ENCODE measurements at places on chromosomes 2 and 18.

- DNase-seq, result no peak
Measured at GRCh38 chr18:49650426-49650891, 88.6 kb downstream of the LIPG start.

- DNase-seq, result no peak
Measured at GRCh38 chr2:30455114-30455738, 8.2 kb downstream of the LCLAT1 start.

DNA sequence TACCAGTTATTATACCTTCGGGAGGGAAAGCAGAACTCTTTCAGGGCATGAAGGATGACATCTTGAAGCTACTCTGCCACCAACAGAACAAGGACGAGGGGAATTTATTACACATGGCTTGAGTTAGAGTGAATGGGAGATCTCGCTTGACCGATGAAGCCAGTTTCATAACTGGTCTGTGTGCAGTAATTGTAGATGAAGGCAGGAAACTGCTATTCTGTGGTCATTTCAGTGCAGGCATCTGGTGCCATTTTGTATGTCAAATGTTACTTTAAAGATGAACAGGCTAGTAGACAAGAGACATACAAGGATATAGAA is 20.5 kb downstream of the GREB1 start:
- no peak for DNase-seq

DNA sequence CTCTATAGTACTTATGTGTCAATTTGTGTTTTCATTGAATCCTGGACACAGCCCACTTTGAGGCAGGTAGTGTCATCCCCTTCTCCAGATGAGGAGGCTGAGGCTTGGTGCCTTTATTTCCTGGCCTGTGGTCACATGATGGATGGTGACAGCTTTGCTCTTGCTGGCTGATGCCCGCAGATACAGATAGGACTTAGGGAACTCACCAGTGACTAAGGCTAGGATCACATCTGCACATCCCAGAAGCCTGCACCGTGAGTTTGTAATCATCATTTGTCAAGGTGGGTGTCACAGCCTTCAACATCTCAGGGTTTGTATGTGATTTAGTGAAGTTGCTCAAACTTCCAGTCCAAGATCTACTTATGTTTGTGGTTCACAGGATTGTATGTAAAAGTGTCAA is 295.1 kb upstream of the RAB12 start:
- DNase-seq, result no peak

DNA sequence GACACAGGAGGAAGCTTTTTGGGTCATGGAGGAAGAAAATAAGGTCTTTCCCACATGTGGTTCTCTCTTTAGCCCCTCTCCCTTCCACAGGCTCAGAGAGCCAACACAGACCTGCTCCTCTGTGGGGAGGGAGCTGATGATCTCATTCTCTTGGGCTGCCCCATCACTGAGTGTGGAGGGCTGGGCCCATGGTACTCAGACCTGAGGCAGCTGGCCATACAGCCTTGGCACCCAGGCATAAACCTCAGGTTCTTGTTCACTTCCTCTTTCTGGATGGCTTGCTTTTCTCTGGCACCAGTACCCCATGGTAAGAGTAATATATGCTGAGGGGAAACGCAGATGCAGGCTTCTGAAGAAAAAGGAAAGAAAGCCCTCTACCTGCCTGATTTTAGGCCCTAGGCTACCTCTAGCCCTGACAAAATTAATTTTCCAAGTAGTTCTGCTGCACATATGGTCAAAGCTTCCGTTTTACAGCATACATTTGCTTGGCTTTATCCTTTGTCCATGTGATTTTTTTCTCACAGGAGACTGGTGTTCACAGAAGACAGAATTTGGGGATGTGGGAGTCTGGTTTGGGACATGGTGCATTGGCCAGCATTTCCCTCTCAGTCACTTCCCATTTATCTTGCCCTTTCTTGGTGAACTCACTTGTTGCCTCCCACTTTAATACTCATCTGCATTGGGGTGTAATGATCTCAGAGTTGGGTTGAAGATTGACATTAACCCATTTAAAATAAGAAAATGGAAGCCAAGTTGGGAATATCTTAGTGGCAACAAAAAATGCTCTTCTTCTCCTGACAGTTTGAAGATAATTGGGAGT is 11.1 kb downstream of the DHRS9 start:
- DNase-seq, result no peak

DNA sequence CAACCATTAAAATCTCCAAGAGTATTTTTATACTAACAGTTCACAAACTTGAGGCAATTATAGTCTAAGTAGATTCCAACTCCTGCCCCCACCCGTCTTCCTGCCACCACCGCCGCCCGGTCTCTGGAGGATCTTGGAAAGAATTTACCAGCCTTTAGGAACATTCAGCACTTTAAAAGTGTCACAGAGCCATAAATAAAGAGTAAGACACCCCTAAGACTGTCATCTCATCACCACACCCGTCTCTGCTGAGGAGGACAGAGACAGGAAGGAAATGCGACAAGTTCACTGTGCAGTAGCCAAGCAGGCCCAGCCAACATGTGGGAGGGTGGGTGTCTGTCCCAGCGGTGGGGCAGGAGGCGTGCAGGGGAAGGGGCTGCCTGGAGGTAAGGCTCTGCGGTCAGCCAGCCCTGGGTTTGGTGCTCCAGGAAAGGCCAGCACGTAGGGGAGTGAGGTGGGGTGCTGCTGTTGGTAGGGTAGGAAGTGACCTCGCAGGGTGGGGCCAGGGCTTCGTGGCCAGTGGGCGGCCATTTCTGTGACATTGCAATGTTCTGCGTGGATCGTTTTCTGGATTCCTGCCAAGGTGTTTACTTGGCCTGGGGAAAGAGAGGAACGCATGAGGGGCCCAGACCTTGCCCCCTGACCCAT is 111.6 kb downstream of the FAM210A start:
- DNase-seq, result no peak

DNA sequence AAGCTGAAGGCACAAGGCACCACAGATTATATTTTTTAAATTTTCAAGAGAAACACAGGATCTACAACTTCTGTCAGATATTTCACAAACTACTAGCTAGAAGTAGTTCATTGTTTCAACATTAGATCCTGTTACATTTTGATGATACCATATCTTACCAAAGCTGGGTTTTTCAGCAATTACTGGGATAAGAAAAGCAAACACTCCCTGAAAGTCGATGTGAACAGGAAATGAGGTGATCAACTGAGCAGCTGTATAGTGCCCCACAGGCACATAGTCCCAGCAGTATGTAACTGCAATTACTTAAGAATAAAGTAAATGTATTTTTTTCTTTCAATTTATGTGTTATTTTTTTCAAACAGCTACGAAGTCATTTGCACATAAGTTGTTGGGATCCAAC is 103.5 kb downstream of the DNER start:
- DNase-seq, result no peak

DNA sequence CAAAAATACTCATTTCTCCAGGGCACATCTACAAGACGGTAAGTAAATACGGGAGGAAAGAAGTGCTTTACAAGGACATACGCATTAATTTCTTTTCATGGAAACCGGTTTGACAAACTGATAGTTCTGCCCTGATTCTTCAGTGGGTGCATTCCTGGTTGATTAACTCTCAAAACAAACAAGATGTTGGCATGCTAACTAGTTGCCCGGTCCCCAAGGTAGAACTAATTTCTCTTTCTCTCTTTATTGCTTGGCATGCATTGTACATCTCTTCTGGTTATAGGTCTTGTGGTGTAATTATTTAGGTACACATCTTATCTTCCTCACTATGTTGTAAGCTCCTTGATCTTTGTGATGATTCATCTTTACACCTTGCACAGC is 46.9 kb upstream of the SPATS2L start:
- no peak for DNase-seq

GRCh38 chr18:51461956-51462355 is 264.5 kb upstream of the MEX3C start:
- DNase-seq, result no peak

- DNase-seq, result no peak
Measured at GRCh38 chr18:13313006-13313686, 94.6 kb downstream of the LDLRAD4 start.

GRCh38 chr18:32036506-32037180 is 18.0 kb downstream of the RNF125 start:
- DNase-seq, result no peak

DNA sequence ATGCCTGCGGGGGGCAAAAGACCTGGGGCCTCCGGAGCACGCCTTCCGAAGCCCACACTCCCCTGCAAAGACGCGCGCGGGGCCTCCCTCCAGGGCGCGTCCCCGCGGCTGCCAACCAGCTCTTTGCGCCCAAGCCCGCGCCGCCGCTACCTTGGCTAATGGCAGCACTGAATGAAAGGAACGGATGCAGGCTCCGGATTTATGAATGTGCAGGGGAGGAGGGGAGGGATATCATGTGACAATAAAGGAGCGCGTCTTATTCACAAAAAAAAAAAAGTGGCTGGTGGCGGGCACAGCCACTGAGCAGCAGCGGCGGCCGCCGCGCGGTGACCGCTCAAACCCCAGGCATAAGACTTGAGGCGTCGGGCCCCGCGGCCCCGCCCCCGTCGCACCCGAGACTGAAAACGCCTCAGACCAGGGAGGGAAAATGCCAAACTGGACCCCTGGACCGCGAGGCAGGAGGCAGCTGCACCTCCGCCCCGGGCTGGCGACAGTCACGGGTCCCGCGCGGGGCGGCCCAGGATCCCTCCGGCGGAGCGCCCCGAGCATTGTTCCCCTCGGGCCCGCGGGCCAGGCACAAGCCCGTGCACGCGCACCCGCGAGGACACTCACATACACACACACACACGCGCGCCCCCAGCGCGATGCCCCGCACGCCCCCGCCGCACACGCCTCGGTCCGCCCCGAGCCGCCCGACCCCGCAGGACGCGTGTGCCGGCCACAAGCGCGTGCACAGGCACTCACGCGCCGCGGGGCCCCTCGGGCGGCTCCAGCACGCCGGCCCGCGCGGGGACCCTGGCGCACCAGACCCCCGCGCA is 1.6 kb downstream of the SPRED2 start:
- peak; percentile 25 for DNase-seq

GRCh38 chr2:125168442-125168841 is 1143.4 kb downstream of the CNTNAP5 start:
- no peak for DNase-seq

GRCh38 chr2:105655244-105655643 is 89.5 kb upstream of the NCK2 start:
- DNase-seq, result no peak

- no peak for DNase-seq
Measured at GRCh38 chr2:67215214-67216055, 181.7 kb upstream of the ETAA1 start.

DNA sequence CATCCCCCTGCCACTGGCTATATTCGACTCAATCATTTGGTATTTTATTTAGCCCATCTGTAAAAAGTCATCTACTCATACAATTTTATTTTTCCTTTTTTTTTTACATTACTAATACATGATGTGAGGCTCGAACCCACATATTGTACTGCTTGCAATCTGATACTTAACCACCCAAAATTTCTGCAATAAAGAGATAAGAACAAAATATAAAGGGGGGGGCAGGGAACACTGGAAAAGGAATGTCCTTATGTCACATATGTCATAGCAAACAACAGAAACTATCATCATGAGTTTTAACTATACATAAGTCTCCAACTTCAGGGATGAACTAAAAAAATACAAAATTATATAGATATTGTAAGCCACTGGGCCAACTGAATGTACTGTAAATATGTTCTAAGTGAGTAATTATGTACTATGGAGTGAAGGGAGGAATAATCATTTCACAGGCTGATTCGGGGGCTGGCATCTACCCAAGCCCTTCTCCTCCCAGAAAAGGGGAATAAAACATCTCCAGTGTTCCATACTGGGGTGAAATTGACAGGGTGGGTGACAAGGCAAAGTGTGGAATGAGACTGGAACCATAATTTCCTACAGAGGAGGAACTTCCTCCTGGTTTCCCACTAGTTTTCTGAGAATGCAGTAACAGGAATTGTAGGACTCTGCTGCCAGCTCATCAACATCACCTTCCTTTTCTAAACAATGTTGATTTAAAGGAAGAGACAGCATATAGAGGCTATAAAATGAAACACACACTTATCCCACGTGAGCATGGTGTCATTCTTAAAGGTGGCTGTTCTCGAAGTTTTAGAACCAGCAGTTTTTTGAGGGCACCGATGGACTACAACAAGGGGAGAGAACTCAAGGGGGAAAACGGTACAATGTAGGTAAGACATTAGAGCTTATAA is 79.5 kb downstream of the FARSB start:
- no peak for DNase-seq

DNA sequence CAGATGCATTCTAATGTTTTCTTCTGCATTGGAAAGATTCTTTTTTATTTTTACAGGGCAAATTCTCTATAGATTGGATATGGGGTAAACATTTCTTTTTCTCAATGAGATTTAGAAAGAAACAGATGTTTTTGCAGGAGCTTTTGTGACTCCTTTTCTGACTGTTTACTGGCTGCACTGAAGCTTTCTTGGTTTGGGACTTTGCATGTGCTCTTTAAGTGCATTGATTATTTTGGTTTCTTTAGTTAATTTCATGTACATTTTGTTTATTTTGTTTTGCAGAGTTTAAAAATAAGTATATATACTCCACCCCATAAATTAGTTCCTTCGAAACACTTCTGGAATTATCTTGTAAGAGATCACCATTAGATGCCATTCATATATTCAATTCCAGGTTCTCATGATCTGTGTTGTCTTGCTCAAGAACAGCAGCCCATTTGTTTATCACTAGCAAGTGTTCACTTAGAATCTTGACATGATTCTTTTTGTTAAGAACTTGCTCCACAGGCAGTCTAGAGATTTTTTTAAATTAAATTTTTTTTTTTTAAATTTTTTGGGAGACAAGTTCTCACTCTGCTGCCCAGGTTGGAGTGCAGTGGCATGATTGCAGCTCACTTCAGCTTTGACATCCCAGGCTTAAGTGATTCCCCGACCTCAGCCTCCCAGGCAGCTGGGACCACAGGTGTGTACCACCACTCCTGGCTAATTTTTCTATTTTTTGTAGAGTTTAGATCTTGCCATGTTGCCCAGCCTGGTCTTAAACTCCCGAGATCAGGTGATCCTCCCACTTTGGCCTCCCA is 233.7 kb downstream of the MYCN start:
- no peak for DNase-seq

DNA sequence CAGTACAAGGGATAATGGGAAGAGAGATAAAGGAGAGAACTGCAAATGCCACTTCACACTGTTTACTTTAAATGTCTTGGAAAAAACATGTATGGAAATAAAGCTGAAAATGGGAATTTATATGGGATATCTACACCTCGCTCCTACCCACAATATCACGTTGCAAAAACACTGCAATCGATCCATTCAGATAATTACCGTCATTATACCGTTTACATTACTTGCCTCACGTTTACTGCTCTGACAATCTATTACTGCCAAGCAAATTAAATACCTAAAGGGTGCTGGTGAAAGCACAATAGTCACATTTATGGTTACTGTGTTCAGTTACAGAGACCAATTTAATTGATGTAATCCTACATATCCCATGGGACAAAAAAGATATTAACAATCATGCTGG is 214.7 kb upstream of the LYPD1 start:
- no peak for DNase-seq

GRCh38 chr2:177983183-177983788 is 89.3 kb downstream of the PDE11A start:
- no peak for DNase-seq

- DNase-seq, result no peak
Measured at GRCh38 chr2:191946471-191947182, 99.7 kb upstream of the CAVIN2 start.
